ENCODE measurements at places on chromosomes 16 and 17. TPM values are rescaled to one million over a fixed set of nuclear protein-coding genes. Genes with fewer than 3 reads are reported as not detected.

The KCNJ16 gene
- total RNA-seq = 40.6 TPM

GRCh38 chr16:85309656-85310587, 197.7 kb upstream of the CIBAR2 start:
- no peak for DNase-seq

The IFI35 gene
- 14.4 TPM for total RNA-seq

DNA sequence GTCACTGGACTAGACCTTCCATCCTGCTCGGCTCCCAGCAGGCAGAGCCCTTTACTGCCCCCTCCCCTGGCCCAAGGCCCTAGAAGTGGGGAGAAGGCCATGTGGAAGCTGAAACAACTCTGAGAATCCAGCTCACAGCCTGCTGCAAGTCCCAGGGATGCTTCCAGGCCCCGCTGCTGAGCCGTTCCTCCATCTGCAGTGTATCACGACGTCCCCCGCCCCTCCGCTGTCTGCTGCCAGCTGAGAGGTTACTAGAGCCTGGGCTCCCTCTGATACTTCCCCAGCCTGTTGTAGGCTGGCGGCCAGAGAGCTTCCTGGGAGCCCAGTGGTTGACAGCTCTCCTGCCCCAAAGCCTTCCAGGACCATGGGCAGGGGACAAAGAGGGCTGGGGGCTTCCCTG, 118.2 kb downstream of the MGAT5B start:
- peak; percentile 46 for DNase-seq

DNA sequence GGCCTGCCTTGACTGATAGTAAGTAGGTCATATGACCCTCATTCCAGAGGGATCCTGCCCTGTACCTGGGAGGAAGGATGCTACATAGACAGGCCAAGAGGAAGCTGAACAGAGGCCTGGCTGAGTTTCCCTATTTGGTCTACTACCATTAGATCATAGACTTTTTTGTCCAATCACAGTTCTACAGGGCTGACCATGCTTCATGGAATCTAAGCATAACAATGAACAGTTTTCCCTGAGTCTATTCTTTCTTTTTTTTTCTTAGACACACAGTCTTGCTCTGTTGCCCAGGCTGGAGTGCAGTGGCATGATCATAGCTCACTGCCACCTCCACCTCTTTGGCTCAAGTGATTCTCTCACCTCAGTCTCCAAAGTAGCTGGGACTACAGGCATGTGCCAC, 3.9 kb downstream of the GPR179 start:
- no peak for DNase-seq

GRCh38 chr16:85637061-85637807, 24.1 kb downstream of the GSE1 start:
- no peak for DNase-seq

- DNase-seq = no peak
Measured at GRCh38 chr16:53518550-53519416, 15.8 kb upstream of the AKTIP start.

- DNase-seq = no peak
Measured at GRCh38 chr17:81416612-81417011, 21.4 kb downstream of the BAHCC1 start.

GRCh38 chr17:83109793-83110645, 30.6 kb downstream of the METRNL start:
- DNase-seq = peak; percentile 91

The TPSB2 gene
- total RNA-seq = not detected

DNA sequence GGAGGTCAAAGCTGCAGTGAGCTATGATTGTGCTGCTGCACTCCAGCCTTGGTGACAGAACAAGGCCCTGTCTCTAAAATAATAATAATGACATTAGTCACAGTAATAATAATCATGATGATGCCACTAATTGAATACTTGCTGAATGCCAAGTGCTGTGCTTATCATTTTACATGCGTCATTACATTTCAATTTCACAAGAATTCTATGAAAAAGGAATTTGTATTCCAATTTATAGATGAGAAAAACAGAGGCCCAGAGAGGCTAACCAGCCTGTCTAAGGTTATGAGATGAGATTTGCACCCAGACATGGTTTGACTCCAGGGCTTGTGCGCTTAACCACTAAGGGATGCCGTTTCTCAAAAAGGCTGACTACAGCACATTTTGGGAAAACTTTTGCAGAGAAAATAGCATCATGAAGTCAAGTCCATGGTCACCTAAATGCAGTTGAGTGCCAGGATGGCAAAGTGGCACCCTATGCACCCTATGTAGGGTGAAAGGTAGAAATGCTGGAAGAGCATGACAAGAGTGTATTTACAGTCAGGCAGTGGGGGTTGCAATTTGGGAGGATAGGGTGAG, 144.3 kb upstream of the CACNG3 start:
- no peak for DNase-seq

The HOXB6 gene
- 4.8 TPM for total RNA-seq

DNA sequence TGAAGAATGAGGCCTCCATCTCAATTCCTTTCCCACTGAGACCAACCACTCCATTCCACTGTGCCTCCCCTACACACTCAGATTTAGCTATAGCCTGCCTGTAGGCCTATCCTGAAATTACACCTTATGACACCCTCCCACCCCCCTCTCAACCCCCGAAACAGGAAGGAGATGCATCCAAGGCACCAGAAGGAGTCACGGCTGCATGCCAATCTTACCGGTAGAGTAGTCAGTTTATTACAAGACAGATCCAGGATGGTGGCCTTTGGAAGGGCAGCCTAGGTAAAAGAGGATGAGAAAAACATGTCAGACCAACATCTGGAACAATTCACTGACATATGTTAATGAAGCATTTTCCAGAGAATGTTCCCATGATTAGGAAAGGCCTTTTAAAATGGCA, 2.6 kb downstream of the LRRC59 start:
- DNase-seq = no peak

GRCh38 chr17:47295037-47295873, 28.5 kb upstream of the EFCAB13 start:
- DNase-seq = no peak

DNA sequence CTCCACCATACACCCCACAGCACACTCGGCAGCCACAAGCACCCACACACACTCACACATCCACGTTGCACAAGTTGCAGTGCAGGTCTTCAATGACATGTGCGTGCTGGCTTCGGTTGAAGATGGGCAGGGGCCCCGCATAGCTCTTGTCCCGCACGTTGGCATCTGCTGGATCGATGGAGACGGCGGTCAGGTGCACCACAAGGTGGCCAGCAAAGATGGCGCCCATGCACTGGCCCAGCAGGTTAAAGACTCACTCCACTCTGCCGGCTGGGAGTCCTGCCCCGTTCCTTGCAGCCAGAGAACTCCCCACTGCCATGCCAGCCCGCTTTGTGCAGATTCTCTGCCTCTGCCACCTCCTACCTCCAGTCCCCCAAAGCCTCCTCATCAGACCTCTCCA, 7.6 kb upstream of the TPPP3 start:
- DNase-seq = no peak

The SLC12A3 gene
- total RNA-seq = not detected

GRCh38 chr17:82096709-82097183, 1.3 kb downstream of the FASN start:
- DNase-seq = no peak

The C17orf67 gene
- 0.16 TPM for total RNA-seq

The SEBOX gene
- total RNA-seq = not detected

GRCh38 chr16:14307059-14307526, 236.0 kb downstream of the MRTFB start:
- DNase-seq = no peak

DNA sequence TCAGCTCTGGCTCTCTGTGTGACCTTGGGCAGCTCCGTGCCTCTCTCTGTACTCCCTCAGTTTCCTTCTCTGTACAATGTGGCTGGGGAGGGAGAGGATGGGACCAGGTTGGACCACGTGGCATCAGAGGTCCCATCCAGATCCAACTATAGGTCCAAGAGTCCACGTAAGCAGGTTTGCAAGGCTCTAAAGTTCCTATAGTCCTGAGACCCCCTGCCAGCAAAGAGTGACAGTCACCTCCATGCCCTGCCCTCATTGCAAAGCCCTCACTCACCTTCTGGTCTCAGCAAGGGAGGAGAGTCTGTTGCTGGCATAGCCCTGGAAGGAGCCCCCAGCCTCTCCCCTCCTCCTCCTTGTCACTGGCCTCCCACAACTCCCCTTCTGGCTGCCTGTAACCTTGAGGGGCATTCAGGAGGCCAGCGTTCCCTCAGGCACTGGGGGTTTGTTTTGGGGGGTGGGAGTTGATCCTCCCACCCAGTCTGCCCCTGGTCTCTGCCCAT, 6.1 kb upstream of the DRC7 start:
- DNase-seq = no peak

DNA sequence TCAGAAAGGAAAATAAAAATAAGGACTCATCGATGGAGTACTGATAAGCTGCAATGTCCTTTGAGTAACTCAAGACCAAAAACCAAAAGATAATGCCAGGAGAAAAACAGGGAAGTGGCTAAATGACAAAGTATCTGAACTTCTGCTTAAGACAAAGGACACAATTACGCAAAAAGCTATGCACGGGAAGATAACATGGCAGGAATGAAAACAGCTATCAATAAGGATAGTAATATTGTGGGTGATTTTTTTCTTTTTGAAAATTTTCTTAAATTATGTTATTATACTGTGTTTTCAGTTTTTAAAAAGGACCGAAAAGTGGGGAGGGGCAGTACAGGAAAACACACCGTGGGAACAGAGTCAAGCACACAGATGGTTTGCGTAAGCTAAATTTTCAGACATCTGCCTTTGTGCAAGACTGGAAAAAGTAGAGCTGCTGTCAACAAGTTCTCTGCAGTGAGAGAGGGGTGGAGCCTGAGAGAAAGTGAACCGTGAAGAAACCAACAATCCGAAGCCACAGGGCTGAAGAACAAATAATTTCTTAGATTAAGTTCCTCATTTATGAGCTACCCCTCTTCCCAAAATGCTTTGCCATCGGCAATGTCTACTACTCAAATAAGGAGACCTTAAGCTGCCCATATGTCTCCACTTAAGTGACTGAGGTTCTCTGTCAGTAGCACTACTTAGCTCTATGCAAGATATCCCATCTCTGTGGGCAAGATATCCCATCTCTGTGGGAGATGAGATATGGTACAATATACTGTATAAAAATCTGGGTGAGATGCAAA, 99.9 kb upstream of the CORO6 start:
- peak; percentile 45 for DNase-seq

The KCNH4 gene
- 0.17 TPM for total RNA-seq

- DNase-seq = no peak
Measured at GRCh38 chr16:75570396-75571065, 4.4 kb downstream of the GABARAPL2 start.

DNA sequence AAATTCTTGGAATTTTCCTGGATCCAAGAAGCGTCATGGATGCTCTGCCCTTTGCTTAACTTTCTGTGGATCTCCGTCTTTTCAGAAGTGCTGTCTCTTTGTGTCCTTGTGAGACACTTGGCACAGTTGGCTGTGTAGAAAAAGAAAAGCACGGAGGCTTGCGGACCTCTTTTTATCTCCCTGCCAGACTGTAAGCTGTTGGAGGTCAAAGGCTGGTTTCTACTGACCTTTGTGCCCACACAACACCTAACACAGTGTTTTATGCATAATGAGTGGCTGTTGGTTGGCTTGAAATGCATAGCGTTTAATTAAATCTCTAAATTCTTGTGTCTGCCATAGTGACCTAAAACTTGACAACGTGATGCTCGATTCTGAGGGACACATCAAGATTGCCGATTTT, 75.7 kb upstream of the CACNG3 start:
- DNase-seq = no peak

DNA sequence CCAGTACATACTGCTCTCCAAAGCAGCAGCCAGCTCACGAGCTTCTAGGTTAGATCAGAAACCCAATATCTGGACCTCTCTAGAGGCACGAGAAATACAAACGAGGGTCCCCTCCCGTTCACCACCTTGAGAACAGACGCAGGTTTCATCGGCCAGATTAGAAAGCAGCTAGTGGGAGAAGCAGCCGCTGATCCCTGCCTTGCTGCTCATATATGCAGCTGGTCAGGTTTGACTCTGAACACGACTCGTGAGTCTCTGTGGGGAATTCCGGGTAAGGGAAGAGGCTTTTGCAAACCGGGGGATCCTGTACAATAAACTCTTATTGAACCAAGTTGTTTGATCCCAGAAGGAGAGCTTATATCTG, 1.6 kb downstream of the VAT1L start:
- no peak for DNase-seq

DNA sequence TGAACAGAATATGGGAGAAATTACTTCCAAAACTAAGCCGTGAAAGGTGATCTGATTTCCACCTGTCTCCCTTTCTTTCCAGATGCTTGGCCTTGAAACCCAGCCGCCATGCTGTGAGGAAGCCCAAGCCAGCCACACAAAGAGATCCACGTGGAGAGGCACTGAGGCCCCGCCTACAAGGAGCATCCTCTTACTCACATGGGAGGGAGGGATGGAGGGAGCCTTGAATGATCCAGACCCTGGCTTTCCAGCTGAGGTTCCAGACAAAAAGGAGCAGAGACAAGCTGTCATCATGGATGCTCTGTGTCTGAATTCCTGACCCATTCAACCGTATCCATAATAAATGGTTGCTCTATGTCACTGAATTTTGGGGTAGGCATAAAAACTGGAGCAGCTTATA, 48.9 kb upstream of the HAPSTR1 start:
- no peak for DNase-seq

- DNase-seq = no peak
Measured at GRCh38 chr16:21167360-21167759, 8.9 kb downstream of the LDAF1 start.

GRCh38 chr17:30148376-30148775, 31.8 kb downstream of the NSRP1 start:
- no peak for DNase-seq

DNA sequence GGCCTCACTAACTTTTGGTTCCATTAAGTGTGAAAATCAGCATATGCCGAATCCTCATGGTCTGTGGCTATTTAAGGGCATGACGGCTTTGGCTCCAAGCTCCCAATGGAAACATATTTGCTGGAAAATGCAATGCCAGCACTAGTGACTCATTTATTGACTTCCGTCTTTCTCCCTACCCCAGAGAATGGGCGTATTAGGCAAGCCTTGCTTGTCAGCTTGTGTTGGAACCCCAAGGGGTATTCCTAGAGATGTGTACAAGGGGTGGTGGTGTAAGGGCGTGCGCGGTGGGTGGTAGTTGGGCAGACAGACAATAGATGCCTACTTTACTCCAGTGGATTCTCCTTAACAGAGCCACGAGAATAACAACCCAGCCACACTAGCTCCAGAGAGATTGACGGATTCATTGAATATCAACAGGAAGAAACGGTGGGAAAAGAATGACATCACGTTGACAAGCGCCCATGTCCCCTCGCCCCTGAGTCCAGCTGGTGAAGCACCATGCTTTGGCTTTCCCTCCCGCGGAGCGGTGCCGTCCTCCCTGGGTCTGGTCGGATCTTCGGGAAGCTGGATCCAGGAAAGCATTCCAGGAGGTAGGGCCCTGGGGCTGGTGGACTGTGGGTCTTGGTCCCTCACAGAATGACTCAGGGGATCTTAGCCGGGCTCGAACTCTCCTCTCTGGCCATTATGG, 10.3 kb downstream of the CD300LB start:
- DNase-seq = no peak

- DNase-seq = no peak
Measured at GRCh38 chr16:57562669-57563486, 20.4 kb downstream of the ADGRG5 start.

GRCh38 chr16:57419506-57419905, 14.9 kb downstream of the CCL17 start:
- DNase-seq = no peak

- no peak for DNase-seq
Measured at GRCh38 chr17:36069136-36069535, 5.1 kb downstream of the CCL18 start.

GRCh38 chr16:389352-389751, 7.6 kb upstream of the PGAP6 start:
- DNase-seq = peak; percentile 16

The FNDC8 gene
- total RNA-seq = not detected

The SLC52A1 gene
- total RNA-seq = 0.13 TPM

The SECTM1 gene
- 9.3 TPM for total RNA-seq

GRCh38 chr16:10881479-10882030, 4.6 kb downstream of the CIITA start:
- no peak for DNase-seq

Measured in hepatocyte (in vitro differentiated cells).